ENCODE measurements at places on chromosomes 3 and 15. TPM values are rescaled to one million over a fixed set of nuclear protein-coding genes. Genes with fewer than 3 reads are reported as not detected.
A peak's percentile ranks its signal among the peaks of the same experiment; 100 is the strongest.

DNA sequence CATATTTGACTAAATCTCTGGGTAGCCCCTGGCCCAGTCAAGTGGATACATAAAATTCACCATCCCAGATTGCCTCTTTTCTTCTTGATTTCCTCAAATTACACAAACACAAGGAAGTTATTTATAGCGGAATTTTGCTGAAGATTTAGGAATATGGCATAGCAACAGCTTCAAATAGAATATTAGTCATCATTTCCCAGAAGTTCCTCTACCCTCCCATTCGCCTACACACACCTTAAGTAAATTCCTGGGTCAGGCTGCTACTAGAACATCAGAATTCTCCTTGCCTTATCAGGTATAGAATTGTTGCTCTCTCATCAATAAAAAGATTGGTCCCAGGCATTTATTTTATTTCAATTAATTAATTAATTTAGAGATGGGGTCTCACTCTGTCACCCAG, 31.6 kb downstream of the MESD start:
- H3K36me3 ChIP-seq: peaks cover 2% of the 10 kb centered on the region
- H3K4me1 ChIP-seq: no peaks in the 10 kb centered on the region
- H3K27me3 ChIP-seq: no peaks in the 10 kb centered on the region
- DNase-seq: no peak
- no peak overlapping the region for H3K27ac ChIP-seq

- H3K27ac ChIP-seq: peak overlapping the region; percentile 75
- H3K36me3 ChIP-seq: peaks cover 2% of the 10 kb centered on the region
- peaks cover 60% of the 10 kb centered on the region for H3K4me1 ChIP-seq
- H3K4me3 ChIP-seq: no peak overlapping the region
- H3K27me3 ChIP-seq: no peaks in the 10 kb centered on the region
Measured at GRCh38 chr15:64635499-64636495, 139.6 kb downstream of the RBPMS2 start.

DNA sequence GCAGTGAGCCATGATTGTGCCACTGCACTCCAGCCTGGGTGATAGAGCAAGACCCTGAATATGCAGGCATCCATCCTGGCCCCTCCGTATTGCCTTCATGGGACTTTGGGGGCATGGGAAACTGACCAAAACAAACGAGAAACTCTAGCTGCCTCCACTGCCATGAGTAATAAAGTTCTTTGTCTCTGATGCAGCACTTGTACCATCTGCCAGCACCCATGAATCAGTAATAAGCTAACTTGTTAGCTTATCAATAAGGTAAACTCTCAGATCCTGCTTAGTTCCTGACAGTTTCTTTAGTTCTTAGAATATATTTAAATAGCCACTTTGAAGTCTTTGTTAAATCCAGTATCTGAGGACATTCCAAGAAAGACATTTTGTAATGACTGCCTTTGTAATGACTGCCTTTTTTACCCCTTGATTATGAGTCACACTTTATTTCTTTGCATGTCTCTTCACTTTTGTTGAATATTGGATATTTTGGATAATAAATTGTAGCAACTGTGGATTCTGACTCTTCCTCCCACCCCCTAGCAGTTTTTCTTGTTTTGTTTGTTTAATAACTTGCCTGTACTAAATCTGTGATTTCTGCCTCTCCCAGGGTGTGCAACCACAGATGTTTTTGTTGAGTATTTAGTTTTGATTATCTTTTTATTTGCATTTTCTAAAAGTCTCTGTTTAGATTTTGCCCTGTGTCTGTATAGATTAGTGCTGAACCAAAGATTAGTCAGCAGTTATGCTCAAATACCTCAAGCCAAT, 136.9 kb downstream of the HCN4 start:
- H3K36me3 ChIP-seq: no peaks in the 10 kb centered on the region
- H3K27ac ChIP-seq: no peak overlapping the region
- no peaks in the 10 kb centered on the region for H3K4me1 ChIP-seq

- H3K4me3 ChIP-seq: no peak overlapping the region
- no peak for DNase-seq
- no peak overlapping the region for H3K27ac ChIP-seq
- H3K27me3 ChIP-seq: no peaks in the 10 kb centered on the region
- H3K36me3 ChIP-seq: no peaks in the 10 kb centered on the region
Measured at GRCh38 chr3:45137656-45138181, 8.5 kb downstream of the CDCP1 start.

DNA sequence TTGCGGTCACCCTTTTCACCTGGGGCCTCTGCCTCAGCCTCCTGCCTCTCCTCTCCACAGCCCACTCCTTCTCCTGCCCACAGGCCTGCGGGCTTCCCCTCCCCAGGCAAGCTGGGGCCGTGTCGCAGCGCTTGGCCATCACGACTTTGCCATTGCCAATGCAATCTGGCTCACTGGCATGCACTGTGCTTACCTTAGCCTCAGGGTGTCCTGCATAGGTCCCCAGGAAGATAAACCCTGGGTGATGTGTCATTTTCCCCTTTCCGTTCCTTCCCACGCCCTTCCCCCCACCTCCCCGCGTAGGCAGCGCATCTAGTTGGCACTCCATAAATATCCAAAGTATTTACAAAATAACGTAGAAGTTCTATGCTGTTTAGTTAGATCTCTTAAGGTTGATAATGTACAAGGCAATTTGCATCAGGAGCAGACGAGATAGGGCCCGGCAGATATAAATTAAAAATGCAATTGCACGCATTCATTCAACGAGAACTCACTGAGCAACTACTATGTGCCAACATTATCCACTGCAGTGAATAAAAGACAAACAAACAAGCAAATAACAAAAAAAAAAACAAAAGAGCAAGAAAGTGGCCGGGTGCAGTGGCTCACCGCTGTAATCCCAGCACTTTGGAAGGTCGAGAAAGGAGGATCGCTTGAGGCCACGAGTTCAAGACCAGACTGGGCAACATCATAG, 973 bp upstream of the COPG1 start:
- DNase-seq: no peak
- peaks cover 15% of the 10 kb centered on the region for H3K36me3 ChIP-seq

GRCh38 chr3:74129056-74129455, 485.4 kb downstream of the CNTN3 start:
- no peaks in the 10 kb centered on the region for H3K36me3 ChIP-seq
- no peak overlapping the region for H3K27ac ChIP-seq
- no peaks in the 10 kb centered on the region for H3K4me1 ChIP-seq
- no peak for DNase-seq
- H3K27me3 ChIP-seq: no peaks in the 10 kb centered on the region

- no peaks in the 10 kb centered on the region for H3K27me3 ChIP-seq
- H3K36me3 ChIP-seq: no peaks in the 10 kb centered on the region
- no peak for DNase-seq
- H3K4me3 ChIP-seq: no peak overlapping the region
- no peak overlapping the region for H3K27ac ChIP-seq
- no peaks in the 10 kb centered on the region for H3K4me1 ChIP-seq
Measured at GRCh38 chr3:55521064-55521737, 34.1 kb upstream of the WNT5A start.

DNA sequence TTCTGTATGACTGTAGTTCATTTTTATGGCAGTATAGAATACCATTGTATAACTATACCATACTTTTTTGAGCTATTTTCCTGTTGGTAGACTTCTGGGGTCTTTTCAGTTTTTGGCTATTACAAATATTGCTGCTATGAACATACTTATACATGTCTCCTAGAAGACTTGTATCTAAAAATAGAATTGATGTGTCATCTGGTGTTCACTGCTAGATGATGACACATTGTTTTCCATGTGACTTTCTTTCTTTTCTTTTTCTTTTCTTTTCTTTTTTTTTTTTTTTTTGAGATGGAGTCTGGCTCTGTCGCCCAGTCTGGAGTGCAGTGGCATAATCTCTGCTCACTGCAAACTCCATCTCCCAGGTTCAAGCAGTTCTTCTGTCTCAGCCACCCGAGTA, 69.8 kb downstream of the SH3GL3 start:
- H3K27ac ChIP-seq: no peak overlapping the region
- no peak overlapping the region for H3K4me3 ChIP-seq
- no peaks in the 10 kb centered on the region for H3K36me3 ChIP-seq
- DNase-seq: no peak

DNA sequence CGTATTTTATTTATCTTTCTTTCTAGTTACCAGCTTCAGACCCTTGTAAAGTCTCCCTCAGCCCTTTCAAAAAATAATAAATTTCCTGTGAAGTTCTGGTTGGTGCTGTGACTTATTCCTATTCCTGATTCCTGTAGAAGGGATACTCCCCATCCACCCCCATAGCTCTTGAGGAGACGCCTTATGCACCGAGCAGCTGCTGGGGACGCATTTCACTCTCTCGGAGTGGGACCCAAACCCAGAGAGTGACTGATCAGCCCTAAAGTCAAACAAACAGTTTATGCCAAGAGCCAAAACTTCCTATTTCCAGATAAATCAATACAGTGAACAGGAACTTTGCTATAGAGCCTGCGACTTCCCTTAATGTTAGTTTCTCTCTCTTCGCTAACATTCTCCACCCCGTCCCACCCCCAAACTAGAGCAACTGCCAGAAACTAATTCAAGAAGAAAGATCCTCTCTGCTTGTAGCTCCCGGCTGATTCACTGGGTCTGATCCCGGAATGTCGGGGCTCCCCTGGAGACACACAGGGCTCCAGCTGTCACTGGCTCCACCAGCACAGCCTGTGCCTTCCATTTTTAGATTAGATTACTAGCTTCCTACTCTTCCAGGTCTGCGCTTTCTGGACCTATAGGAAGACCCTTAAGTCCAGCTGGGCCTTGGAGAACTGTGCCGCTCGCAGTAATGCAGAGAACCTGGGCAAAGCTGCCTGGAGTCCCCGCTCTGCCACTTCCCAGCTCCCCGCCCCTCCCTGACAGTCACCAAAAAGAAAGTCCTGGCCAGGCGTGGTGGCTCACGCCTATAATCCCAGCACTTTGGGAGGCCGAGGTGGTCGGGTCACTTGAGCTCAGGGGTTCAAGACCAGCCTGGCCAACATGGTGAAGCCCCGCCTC, 45.2 kb downstream of the KLHL25 start:
- H3K27me3 ChIP-seq: no peaks in the 10 kb centered on the region
- no peak overlapping the region for H3K27ac ChIP-seq
- H3K4me1 ChIP-seq: peaks cover 12% of the 10 kb centered on the region
- DNase-seq: no peak
- H3K36me3 ChIP-seq: peaks cover 47% of the 10 kb centered on the region

The CIP2A gene
- total RNA-seq: 3.6 TPM

The AP3B2 gene
- not detected for total RNA-seq

The ROPN1 gene
- not detected for total RNA-seq

Data from natural killer cell (primary cell).